ENCODE measurements at places on chromosomes 11 and 22. TPM values are rescaled to one million over a fixed set of nuclear protein-coding genes. Genes with fewer than 3 reads are reported as not detected.
A peak's percentile ranks its signal among the peaks of the same experiment; 100 is the strongest.

GRCh38 chr11:21653951-21654421, 538.9 kb upstream of the ANO5 start:
- no peak overlapping the region for H3K27ac ChIP-seq
- H3K4me3 ChIP-seq = no peak overlapping the region

DNA sequence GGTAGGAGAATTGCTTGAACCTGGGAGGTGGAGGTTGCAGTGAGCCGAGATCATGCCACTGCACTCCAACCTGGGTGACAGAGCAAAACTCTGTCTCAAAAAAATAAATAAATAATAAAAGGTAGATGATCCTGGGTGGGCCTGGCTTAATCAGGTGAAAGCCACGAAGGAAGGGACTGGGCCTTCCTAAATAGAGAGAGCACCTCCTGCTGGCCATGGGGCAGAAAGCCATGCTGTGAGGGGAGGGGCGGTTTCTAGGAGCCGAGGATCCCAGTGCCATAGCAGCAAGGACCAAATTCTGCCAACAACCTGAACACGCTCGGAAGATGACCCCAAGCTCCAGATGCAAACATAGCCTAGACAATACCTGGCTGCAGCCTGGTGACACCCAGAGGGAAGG, 24.5 kb upstream of the DGKZ start:
- H3K27ac ChIP-seq = no peak overlapping the region
- H3K27me3 ChIP-seq = peaks cover 11% of the 10 kb centered on the region
- H3K4me3 ChIP-seq = no peak overlapping the region
- peaks cover 20% of the 10 kb centered on the region for H3K4me1 ChIP-seq

GRCh38 chr11:75632962-75633361, 35.9 kb downstream of the MAP6 start:
- H3K27me3 ChIP-seq = peaks cover 55% of the 10 kb centered on the region
- DNase-seq = no peak
- peaks cover 8% of the 10 kb centered on the region for H3K36me3 ChIP-seq
- no peaks in the 10 kb centered on the region for H3K4me1 ChIP-seq
- H3K4me3 ChIP-seq = no peak overlapping the region
- H3K27ac ChIP-seq = no peak overlapping the region

DNA sequence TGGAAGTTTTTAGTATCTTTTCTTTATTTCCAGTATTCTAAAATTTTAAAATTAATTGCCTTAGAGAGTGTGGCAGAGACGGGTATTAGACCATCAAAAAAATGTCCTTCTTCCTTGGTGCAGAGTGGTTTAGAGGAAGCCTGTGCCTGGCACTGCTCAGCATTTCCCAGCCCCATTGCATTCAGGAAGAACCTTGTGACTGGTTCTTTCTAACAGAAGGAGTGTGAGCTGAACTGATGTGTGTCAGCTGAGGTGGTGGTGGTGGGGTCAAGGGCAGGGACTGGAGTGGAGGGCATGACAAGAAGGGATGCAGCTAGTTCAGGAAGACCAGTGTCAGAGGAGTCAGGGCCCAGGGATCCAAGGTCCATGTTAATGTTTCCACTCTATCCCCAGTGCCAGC, 58.7 kb upstream of the FDX1 start:
- no peak overlapping the region for H3K4me3 ChIP-seq
- H3K27me3 ChIP-seq = peaks cover 25% of the 10 kb centered on the region
- no peak for DNase-seq
- H3K4me1 ChIP-seq = no peaks in the 10 kb centered on the region
- no peaks in the 10 kb centered on the region for H3K36me3 ChIP-seq

- H3K4me1 ChIP-seq = peaks cover 31% of the 10 kb centered on the region
- H3K4me3 ChIP-seq = no peak overlapping the region
- peak overlapping the region; percentile 23 for H3K27ac ChIP-seq
These were observed 132.8 kb downstream of the DDX10 start for GRCh38 chr11:108797578-108798100.

- no peaks in the 10 kb centered on the region for H3K36me3 ChIP-seq
- DNase-seq = no peak
- no peak overlapping the region for H3K4me3 ChIP-seq
- H3K27ac ChIP-seq = no peak overlapping the region
- H3K4me1 ChIP-seq = no peaks in the 10 kb centered on the region
These were observed 90.3 kb downstream of the C11orf87 start for GRCh38 chr11:109512249-109512648.

DNA sequence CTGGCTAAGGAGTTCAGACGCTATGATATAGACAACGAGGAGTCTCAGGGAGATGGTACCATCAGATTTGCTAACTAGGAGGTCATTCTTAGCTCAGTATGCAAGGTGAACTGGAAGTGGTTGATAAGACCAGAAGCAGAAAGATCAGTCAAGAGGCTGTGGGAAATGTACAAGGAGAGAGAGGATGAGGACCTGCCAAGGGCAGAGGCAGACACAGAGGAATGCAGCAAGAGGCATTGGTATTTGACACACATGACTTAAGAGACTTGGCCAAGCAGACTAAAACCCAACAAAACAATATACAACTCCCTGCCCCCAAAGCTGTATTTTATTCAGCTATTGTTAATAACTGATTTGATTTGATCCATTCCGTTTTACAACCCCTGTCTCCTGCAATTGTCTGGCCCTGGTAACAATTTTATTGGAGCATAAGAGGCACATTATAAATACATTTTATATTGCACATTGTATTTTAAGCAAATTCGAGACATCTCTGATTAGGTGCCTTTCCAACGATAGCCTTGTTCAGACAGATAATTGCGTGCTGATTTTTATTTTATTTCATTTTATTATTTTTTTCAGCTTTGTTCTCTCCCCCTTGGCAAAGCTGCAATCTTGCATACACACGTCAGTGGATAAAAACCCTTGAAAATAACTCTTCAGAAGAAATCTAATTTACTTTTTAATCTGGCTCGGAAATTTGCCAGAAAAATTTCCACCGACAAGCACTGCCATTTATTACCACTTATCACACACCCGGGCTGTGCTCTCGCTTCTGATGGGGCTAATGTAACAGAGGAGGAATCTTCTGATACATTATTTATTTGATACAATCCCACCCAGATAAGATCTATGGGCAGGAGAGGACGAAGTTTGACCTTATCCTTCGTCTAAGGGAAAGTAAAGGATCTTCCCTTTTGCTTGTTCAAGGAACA, 237.8 kb downstream of the NXPE2 start:
- no peaks in the 10 kb centered on the region for H3K36me3 ChIP-seq
- H3K4me1 ChIP-seq = no peaks in the 10 kb centered on the region
- no peak overlapping the region for H3K4me3 ChIP-seq
- H3K27ac ChIP-seq = no peak overlapping the region
- DNase-seq = no peak

DNA sequence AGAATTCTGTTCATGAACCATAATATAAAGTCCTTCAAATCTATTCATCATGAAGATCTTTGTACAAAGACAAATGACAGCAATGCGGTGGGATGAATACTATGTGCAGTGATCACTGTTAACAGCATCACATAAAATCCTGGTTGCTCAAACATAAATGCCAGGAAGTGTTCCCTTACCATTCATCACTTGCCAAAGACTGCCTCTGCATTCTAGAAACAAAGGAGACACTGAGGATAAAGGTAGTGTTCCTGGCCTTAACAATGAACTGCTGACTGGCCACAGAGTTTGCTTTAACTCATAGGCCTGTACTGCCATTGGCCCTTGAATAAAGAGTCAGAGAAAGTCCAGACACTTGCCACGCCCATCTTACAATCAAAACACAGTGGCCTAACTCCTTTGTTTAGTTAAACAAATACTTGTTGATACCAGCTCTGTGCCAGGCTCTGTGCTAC, 29.5 kb downstream of the C2CD3 start:
- no peak for DNase-seq
- peaks cover 16% of the 10 kb centered on the region for H3K36me3 ChIP-seq
- no peaks in the 10 kb centered on the region for H3K27me3 ChIP-seq
- H3K4me1 ChIP-seq = no peaks in the 10 kb centered on the region

GRCh38 chr11:119671051-119671450, 57.9 kb downstream of the NECTIN1 start:
- peaks cover 24% of the 10 kb centered on the region for H3K4me1 ChIP-seq
- no peaks in the 10 kb centered on the region for H3K36me3 ChIP-seq
- no peak overlapping the region for H3K4me3 ChIP-seq
- H3K27ac ChIP-seq = no peak overlapping the region
- no peaks in the 10 kb centered on the region for H3K27me3 ChIP-seq
- no peak for DNase-seq

- peaks cover 24% of the 10 kb centered on the region for H3K27me3 ChIP-seq
- peaks cover 11% of the 10 kb centered on the region for H3K4me1 ChIP-seq
- H3K27ac ChIP-seq = no peak overlapping the region
These were observed 3.0 kb downstream of the ME3 start for GRCh38 chr11:86669424-86669823.

DNA sequence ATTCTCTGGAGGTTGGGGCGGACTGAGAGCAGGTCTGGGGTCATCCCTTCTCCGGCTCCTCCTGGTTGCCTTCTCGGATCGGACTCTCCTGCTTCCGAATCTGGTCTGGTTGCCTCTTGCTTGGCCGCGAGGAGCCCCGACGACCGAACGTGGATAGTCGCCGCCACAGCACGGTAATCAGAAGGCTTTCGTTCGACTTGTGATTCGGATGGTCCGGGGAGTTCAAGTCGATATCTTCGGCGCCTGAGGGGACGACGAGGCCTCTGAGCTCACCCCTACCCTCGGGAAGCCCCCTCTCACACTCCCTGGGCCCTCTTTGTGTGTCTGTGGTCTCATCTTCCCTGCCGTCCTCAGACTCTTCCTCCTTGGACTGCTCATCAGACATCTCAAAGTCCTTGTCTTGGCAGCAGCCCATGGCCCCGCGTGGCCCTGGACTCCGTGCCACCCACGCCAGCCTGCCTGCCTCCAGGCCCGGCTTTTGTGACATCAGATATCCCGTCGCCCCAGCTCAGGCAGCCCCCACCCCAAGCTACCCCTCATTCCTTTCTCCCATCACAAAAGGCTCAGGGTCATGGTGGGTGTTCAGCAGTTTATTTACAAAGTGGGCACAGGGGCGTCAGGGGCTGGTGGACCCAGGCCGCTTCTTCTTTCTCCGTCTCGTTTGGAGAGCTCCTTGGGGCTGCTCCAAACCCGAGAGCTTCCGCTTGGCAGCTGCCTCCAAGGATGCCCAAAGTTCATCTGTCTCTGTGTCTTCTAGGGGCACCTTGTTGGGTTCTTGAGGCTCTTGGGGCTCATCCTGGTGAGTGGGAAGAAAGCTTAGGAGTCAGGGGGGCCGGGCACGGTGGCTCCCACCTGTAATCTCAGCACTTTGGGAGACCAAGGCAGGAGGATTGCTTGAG, at the start of gene TEX54:
Gene TEX54, minus strand, starts transcription at position 506 of the 899 bp plus-strand sequence.
- peaks cover 9% of the 10 kb centered on the region for H3K36me3 ChIP-seq
- no peak for DNase-seq
- peaks cover 38% of the 10 kb centered on the region for H3K4me1 ChIP-seq
- H3K4me3 ChIP-seq = peak within 1 kb of the TSS; percentile 100
- peak within 1 kb of the TSS; percentile 100 for H3K27ac ChIP-seq

- H3K27ac ChIP-seq = peak overlapping the region; percentile 42
- peaks cover 5% of the 10 kb centered on the region for H3K36me3 ChIP-seq
- no peaks in the 10 kb centered on the region for H3K27me3 ChIP-seq
- DNase-seq = no peak
- H3K4me1 ChIP-seq = peaks cover 46% of the 10 kb centered on the region
- H3K4me3 ChIP-seq = no peak overlapping the region
These were observed 13.2 kb downstream of the TKFC start for GRCh38 chr11:61345954-61346843.

- H3K4me1 ChIP-seq = peaks cover 24% of the 10 kb centered on the region
- H3K4me3 ChIP-seq = peak overlapping the region; percentile 71
- peaks cover 30% of the 10 kb centered on the region for H3K27me3 ChIP-seq
- DNase-seq = no peak
These were observed 1.2 kb upstream of the NRXN2 start for GRCh38 chr11:64723907-64724862.

GRCh38 chr11:1459219-1459575, 27.4 kb downstream of the MOB2 start:
- DNase-seq = no peak
- H3K4me3 ChIP-seq = no peak overlapping the region
- no peaks in the 10 kb centered on the region for H3K27me3 ChIP-seq
- no peaks in the 10 kb centered on the region for H3K36me3 ChIP-seq

DNA sequence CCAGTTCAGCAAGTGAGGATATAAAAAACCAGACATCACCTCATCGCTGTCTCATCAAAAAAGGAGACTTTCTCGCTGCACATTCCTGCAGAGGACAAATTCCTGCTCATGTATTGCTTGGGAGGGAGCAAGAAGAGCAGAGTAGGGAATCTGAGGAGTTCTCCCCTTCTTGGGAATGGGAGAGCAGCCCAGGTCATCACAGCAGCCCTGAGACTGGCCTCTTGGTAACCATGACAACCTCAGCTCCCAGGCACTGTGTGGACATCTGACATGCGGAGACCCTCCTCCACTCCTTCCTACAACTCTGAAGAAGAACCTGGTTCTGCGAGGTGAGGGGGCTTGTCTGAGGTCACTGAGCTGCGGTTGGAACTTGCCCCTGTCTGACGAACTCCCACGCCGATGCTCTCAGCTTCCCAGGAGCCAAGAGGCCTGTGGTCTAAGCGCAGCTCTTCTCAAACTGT, 17.9 kb downstream of the RFPL1 start:
- no peaks in the 10 kb centered on the region for H3K36me3 ChIP-seq
- no peak overlapping the region for H3K4me3 ChIP-seq
- peaks cover 7% of the 10 kb centered on the region for H3K4me1 ChIP-seq

- no peak for DNase-seq
- H3K36me3 ChIP-seq = no peaks in the 10 kb centered on the region
- H3K4me3 ChIP-seq = no peak overlapping the region
- no peak overlapping the region for H3K27ac ChIP-seq
These were observed 134.4 kb downstream of the NXPE2 start for GRCh38 chr11:114812733-114813132.

DNA sequence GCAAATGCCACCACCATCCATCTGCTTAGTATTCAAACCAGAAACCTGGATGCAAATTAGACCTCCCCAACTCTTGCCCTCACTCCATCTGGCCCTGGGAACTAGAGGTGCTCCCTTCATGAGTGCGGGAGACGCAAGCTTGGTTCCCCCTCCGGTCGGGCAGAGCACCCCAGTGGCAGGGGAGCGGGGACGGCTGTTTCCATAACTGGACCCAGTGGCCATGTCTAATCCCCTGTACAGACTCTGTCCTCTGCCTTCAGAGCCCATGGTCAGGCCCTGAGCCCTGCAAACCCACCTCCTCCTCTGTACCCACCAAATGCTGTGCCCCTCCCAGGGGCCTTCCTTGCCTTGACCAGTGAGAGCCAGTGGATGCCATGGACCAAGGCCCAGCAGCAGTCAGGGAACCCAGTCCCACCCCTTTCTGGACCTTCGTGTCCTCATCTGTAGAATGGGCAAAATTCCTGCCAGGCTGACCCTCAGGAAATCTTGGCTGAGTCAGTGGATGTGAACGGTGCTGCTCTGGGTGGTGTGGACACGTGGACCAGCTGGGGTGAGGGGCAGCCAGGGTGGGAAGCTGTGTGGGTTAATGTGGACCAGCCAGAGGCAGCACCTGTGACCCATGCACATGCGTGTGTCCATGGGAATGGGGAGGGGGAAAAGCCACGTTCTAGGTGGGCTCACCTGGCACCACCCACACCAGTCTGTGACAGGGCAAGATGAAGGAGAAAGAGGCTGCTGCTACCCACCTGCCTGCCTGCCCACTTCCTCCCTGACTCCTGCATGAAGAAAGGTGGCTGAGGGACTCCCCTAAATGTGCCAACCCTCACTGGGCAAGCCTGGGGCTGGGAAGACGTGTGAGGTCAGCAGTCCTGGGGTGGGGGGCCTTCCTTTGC, 72.8 kb downstream of the LRRC32 start:
- H3K27ac ChIP-seq = no peak overlapping the region
- H3K36me3 ChIP-seq = no peaks in the 10 kb centered on the region
- peaks cover 34% of the 10 kb centered on the region for H3K27me3 ChIP-seq
- peaks cover 14% of the 10 kb centered on the region for H3K4me1 ChIP-seq
- no peak for DNase-seq

- H3K27me3 ChIP-seq = peaks cover 32% of the 10 kb centered on the region
- no peak overlapping the region for H3K4me3 ChIP-seq
- no peaks in the 10 kb centered on the region for H3K36me3 ChIP-seq
- no peak overlapping the region for H3K27ac ChIP-seq
These were observed 10.6 kb upstream of the DGKZ start for GRCh38 chr11:46336563-46337180.

DKK3 gene
- not detected for polyA plus RNA-seq

OR56B4 gene
- polyA plus RNA-seq = not detected

ELF5 gene
- not detected for polyA plus RNA-seq

Data from naive B cell (primary cell).